Femur (tissue), 1 donor: ENCODE measurements at places on chromosomes 11 and 22.

DNA sequence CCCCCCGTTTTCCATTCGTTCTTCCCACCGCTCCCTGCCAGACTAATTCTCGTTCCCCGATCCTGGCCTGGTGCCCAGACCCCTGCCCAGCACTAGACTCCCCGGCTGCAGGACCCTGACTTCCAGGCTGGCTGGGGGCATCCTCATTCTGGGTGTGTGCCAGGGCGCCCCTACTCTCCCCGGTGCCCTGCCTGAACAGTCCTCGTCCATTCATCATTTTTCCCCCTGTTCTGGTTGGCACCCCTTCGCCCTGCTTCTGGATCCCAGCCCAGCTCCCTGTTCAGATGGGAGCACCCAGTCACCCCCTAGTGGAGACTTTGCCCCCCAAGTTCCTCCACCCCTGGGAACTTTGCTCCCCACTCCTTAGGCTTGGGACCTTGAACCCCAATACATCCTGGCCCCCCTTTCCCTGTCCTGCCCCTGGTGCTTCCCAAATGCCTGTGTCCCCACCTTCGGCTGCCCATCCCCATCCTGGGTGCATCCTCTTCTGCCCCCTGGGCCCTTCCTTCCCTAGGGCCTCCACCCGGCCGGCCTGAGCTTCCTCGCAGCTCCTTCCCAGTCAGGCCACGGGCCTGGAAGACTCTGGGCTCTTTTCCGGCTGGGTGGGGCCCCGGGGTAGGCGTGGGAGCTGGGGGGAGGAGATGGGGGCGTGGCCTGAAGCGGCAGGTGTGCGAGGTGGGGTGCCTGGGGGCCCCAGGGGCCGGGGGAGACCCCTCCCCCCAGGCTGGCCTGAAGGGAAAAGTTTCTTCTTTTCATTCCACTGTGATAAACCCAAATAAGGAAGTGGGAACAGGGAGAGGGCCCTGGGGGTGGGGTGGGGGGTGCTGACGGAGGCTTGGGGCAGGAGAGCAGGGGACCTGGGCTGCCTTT, 908 bp downstream of the PLCB3 start:
- no peak for DNase-seq

GRCh38 chr11:88555018-88555828, 217.7 kb upstream of the CTSC start:
- DNase-seq: peak; percentile 37

DNA sequence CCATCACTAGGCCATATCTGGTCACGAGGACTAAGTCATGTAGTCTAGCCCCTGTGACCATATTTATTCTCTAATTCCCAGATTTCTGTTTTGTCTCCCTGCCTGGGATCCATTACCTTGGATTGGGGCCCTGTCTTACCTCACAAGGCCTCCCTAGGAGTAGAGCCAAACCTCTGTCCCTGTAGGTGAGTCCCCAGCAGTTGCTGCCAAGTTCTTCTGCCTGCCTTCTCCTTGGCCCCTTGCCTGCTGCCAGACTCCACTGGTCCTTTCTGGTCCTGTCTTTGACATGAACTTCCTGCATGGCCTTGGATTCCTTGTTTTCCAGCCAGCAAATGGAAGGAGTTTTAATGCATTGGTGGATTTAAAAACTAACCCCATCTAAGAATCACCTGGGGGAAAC, 35.6 kb upstream of the CADM1 start:
- no peak for DNase-seq

- DNase-seq: no peak
These were observed 70.5 kb upstream of the BLID start for GRCh38 chr11:122186439-122187080.

- no peak for DNase-seq
These were observed 666 bp downstream of the NELL1 start for GRCh38 chr11:20669820-20670684.

DNA sequence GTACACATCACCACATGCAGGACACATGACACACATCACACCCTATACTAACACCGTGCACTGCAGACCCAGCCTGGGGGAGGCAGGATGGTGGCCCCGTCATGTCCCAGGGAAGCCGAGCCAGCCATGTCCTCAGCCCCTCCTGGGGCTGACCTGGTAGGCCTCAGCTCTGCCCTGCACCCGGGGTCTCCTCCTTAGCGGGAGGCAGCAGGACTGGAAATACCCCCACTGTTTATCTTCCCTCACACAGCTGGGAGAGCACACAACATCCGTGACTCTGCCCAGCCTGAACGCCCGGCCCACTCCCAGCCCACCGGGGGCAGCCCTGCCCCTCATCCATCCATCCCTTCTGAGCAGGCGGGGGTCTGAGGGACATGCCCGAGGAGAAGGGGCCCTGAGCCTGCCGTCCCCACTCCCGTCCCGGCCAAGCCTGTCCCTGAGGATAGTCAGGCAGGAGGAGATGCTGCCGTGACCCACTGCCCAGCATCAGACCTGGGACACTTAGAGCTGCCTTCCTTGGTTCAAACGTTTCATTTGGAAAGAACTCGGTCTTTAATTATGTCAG, 945.0 kb downstream of the BRD1 start:
- DNase-seq: peak; percentile 9

DNA sequence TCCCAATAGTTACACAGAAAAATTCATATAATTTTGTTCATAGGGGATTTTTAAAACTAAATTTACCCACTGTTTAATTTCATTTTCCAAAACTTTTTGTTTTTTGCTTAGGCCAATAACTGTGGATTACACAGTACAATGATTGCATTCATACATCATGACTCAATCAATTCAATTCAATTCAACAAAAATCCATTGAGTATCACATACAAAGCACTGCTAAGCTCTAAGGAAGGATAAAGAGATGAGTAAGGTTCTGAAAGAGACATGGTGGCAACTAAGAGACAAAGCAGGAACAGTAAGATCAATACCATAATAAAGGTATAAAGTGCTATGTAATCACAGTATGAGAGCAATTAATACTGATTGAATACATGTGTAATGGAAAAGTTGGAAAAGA, 9.4 kb upstream of the LAYN start:
- no peak for DNase-seq

DNA sequence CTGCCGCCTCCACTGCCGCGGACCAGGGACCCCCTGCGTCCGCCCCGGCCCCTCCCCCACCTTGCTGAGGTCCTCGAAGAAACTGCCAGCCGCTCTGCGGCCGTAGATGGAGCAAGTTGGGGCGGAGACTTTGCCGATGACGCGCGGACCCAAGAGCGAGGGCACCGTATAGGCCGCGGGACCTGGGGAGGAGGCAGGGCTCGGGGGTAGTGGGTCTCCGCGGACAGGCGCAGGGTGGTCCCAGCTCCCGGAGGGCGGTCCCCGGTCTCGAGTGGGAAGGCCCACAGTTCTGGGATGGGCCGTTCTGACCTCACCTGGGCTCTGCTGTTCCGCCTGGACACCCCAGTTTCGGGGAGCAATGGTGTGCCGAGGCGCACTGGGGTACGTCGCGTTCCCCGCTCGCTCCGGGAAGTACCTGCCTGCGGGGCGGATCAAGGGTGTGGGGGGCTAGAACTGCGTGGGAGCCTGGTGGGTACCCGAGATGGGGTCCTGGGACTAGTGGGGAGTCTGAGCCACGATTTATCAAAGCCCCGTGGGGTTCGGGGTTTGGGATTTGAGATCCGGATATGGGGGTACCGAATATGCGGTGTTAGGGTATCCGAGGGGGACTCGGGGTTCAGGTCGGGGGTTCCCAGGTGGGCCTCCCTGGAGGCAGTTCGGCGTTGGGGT, 1.2 kb upstream of the TYMP start:
- DNase-seq: peak; percentile 86

DNA sequence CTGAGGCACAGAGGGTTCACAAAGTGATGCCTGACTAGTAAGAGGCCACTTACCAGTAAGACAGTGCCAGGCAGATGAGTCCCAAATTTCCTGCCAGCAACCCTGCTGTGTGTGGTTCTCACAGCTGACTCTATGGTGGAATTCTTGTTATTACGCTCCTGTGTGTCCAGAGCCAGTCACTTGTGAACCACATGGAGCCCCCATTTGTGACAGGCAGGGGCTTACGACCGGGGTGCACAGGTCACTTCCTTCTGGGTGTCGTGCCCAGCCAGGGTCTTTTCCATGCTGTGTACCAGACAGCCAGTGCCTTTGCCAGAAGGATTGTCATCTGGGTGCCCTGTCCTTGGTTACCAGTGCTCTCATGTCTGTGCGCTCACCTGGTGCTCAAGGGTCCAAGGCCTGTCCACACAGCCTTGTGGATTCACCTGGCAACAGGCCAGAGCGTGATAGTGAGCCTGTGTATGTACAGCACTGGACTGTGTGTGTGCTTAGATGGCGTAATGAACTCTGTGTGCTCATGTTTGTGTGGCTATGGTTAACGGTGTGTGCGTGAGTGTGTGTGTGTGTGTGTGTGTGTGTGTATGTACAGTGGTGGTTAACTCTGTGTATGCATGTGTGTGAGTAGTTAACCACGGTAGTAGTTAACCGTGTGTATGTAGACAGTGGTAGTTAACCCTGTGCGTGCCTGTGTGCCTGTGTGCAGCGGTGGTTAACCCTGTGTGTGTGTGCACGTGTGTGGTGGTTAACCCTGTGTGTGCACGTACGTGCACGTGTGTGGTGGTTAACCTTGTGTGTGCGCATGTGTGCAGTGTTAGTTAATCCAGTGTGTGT, 18.6 kb downstream of the GRAMD4 start:
- DNase-seq: no peak

DNA sequence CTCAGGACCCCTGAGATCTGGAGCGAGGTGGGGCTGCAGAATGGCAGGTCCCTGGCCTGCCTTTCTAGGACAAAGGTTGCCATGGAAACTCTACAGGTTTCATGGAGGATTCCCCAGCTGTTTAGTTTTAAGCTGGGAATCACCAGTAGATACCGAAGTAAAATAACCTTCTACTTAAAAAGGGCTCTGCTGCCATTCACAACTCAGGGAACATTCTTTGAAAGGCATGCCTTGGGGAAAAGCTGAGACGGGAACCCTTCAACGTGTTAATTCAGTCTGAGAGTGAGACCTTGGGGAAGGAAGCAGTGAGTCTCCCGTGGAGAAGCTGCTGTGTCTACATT, 493.3 kb downstream of the BRD1 start:
- no peak for DNase-seq

- no peak for DNase-seq
These were observed 23.5 kb upstream of the SPTY2D1 start for GRCh38 chr11:18657673-18658072.

GRCh38 chr11:11588243-11588642, 33.6 kb downstream of the GALNT18 start:
- no peak for DNase-seq
